Stimulated activated naive CD8-positive, alpha-beta T cell treated with anti-CD3 and anti-CD28 coated beads, Interleukin-15, Interleukin-2, amounts not matched to agents 100 U/mL and 50 U/mL, for 24 hours (primary cell): ENCODE measurements at places on chromosomes 16 and 17.

DNA sequence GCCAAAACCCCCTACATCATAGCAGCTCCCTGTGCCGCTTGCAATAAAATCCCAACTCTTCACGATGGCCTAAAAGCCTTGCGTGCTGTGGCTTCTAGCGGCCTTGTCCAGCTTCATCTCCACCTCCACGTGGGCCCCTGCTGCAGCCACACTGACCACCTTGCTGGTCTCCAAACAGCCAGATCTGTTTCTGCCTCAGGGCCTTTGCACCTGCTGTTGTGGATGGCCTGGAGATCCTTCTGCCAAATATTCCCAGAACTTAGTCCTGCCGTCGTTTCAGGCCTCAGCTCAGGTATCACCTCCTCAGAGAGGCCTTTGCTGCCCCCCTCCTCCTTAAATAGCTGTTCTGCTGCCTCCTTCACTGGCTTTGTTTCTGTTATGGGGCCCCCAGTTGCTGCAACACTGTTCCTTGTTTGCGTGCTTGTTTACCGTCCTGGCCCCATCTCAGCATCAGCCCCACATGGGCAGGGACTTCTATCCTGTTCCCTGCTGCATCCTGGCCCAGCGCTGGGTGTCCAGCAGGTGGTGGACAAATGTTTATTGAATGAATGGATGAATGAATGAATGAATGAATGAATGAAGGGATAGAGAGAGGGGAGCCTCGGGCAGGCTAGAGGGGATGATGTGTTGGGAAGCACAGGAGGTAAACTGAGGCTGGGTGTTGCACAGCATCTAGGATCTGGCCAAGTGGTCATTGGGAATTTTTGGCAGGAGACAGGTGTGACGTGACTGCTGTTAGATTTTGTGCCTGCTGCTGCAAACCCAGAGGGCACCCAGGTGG, 171.0 kb upstream of the GSE1 start:
- DNase-seq = no peak

GRCh38 chr16:55643161-55643970, 12.4 kb upstream of the SLC6A2 start:
- no peak for DNase-seq

DNA sequence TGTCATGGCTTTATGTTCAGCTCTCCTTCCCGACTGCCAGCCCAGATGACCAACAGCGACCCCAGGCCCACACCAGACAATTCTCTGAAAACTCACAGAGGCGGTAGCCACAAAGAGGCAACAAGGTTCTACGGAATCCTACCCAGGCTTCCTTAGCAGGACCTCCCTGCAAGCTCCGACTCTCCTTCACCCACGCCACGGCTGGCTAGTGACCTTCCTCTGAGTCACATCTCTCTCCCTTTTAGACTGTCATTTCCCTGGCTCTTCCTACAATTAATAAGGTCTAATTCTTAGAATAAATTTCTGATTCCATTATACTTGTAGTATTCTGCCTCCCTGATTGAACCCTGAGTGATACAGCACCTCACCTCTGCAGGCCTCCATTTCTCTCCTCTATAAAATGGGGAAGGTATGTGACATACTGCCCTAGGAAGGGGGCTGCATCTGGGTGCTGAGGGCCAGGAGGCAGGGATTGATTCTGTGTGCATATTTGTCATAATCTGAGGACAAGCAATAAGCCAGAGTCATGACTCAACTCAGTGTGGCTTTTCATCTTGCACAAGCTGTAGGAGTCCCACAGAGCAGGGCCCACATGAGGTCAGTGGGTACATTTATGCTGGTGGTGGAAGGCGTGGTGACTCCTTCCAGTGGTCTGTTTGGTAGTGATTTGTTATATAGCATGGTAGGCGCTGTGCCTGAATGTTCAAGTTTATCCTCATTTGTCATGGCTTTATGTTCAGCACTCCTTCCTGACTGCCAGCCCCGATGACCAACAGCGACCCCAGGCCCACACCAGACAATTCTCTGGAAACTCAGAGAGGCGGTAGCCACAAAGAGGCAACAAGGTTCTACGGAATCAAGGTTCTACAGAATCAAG, 46.2 kb downstream of the SMPD3 start:
- DNase-seq = no peak

- DNase-seq = no peak
Observed at GRCh38 chr16:49483251-49483650, 109.6 kb downstream of the C16orf78 start.

DNA sequence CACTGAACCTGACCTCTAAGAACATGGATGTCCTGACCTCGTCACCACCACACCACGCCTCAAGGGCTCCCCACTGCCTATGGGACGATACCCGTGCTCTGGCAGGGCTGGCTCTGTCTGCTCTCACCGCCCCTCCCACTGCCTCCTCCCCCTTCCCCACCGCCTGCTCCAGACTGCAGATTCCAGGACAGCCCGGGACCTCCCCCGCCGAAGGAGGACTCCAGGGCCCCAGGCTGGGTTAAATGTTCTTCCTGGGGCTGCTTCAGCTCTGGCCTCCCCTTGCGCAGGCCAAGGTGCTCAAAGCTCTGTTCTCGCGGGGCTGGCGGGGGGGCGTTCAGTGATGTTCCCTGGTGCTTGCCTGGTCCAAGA, 3.1 kb downstream of the NPW start:
- no peak for DNase-seq

DNA sequence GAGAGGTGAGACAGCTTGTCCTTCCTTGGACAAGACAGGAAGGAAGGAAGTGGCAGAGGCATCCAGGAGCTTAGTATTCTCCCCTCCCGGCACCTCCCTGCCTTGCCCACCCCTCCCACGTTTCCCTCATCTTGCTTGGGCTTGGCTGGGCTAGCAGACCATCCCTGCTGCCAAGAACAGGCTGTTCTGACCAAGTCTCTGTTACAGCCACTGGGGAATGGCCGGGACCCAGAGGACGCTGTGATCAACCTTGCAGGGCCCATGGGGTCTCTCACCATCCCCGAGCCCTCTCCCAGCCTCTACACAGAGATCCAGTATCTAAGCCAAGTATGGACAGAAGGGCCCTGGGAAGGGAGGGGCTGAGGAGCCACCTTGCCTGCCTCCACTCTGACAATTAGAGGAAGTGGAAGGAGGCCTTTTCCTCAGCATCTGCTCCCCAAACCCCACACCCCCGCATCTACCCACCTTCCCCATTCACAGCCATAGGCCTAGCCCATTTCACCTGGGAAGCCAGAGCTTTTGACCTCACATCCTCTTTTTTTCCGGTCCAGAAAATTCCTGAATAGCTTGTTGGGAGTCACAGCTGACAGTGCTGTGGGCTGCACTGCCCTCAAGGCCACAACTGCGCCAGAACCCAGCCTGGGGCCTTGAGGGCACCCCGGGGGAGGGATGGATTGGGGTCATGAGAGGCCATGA, 14.1 kb downstream of the CD300LG start:
- no peak for DNase-seq

GRCh38 chr17:2395258-2396181, 5.3 kb downstream of the MNT start:
- DNase-seq = no peak

DNA sequence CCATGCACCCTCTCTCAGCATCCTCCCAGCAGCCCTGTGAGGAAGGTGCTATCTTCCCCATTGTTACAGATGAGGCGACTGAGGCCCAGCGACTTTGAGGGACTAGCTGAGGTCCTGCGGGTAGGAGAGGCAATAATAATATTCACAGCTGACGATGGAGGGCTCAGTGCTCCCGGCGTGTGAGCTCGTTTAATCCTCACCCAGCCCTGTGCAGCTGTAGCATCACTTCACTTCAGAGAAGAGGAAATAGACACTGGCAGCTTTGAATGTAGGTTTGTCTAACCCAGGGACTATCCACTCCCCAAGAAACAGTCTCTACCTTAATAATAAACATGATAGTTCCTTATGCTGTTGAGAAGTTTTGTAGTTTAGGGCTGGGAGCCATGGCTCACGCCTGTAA, 21.6 kb downstream of the LASP1 start:
- DNase-seq = no peak

DNA sequence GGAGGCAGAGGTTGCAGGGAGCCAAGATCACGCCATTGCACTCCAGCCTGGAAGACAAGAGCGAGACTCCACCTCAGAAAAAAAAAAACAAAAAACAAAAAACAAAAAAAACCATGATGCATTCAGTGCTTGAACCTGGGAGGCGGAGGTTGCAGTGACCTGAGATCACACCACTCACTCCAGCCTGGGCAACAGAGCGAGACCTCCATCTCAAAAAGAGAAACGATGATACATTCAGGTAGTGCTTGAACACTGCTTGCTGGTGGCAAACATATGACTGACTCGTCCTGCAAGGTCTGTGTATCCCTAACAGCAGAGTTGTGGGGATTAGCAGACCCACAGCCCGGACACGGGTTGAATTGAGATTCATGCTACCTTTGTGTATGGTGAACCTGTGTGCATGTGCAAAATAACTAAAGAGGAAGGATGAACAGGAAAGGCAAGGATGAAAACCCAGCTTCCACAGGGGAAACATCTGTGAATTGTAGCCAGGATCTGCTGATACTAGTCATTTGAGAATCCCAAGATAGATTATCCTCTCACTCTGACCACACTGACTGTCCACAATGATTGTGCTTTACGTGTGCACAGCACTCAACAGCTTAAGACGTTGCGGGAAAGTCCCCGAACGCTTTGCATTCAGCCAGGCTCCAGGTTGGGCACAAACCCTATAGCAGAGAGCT, 52.4 kb upstream of the MRPS23 start:
- no peak for DNase-seq

- no peak for DNase-seq
Observed at GRCh38 chr17:80190716-80191115, 20.9 kb downstream of the CARD14 start.

DNA sequence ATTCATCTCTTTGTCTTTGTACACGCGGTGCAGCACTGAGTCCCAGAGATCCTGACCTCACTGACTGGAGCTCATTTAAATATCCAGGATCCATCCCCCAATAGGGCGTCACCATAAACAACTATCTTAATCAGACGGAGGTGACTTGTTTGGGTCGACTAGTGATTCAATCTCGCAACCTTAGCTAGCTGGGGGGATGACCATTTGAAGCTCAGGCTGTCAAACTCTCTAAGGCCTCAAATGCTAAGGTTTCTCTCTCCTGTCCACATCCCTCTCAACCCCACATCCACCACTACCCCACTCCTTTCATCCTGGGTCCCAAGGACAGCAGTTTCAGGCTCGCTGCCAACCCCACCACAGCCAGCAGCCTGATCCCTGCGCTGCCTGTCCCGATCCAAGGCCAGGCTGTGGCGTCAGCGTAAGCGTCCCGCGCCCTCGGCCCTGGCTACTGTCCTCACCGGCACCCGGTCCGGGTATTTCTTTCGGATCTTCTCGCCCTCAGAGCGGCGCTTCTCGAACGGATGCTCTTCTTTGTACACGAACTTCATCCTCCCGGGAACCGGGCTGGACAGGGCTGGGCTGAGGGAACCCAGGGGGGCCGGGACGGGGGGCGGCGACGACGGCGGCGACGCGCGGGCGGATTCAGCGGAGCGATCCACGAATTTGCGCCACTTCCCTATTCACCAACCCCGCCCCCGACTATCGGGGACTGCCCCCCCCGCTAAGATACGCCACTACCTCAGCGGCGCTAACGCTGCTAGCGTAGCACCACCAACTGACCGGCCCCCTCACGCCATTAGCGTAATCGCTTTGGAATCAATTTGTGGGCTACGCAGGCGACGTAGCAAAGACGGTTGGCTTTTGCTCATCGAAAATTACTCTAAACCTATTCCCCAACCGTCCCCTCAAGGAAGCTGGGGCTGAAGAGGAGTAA, at the start of gene GABARAP:
Gene GABARAP, minus strand, starts transcription at position 667 of the 934 bp plus-strand sequence. Its CDS starts 119 bp downstream, at position 548.
- peak; percentile 95 for DNase-seq

GRCh38 chr17:50917418-50917743, 51.2 kb upstream of the TOB1 start:
- DNase-seq = no peak

GRCh38 chr16:53664724-53665345, 38.8 kb downstream of the RPGRIP1L start:
- DNase-seq = no peak

DNA sequence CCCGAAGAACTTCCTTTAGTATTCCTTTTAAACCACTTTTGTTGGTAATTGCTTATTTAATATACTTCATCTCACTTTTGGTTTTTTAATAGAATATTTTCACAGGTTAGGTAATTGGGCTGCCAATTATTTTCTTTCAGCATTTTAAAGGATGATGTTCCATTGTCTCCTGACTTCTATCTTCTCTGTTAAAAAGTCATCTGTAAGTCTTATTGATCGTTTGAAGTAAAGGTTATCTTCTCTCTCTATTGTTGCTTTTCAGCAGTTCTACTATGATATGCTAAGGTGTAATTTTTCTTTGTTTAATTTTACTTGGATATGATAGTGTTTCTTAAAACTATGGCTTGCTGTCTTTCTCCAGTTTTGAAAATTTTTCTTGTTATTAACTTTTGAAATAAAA, 307.5 kb downstream of the MAP2K4 start:
- no peak for DNase-seq

DNA sequence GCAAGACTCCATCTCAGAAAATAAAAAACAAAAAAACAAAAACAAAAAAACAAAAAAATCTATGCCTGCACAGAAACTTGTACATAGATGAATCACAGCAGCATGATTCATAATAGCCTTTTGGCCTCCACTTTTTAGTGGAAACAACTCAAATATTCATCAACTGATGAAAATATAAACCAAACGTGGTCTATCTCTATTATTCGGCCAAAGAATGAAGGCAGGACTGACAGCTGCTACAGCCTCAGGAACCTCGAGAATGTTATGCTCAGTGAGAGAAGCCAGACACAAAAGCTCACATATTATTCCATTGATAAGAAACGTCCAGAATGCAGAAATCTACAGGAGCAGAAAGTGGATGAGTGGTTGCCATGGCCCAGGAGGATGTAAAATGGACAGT, 19.8 kb downstream of the PPL start:
- DNase-seq = no peak

- DNase-seq = peak; percentile 7
Observed at GRCh38 chr17:28748852-28749515, 5.2 kb downstream of the TRAF4 start.

DNA sequence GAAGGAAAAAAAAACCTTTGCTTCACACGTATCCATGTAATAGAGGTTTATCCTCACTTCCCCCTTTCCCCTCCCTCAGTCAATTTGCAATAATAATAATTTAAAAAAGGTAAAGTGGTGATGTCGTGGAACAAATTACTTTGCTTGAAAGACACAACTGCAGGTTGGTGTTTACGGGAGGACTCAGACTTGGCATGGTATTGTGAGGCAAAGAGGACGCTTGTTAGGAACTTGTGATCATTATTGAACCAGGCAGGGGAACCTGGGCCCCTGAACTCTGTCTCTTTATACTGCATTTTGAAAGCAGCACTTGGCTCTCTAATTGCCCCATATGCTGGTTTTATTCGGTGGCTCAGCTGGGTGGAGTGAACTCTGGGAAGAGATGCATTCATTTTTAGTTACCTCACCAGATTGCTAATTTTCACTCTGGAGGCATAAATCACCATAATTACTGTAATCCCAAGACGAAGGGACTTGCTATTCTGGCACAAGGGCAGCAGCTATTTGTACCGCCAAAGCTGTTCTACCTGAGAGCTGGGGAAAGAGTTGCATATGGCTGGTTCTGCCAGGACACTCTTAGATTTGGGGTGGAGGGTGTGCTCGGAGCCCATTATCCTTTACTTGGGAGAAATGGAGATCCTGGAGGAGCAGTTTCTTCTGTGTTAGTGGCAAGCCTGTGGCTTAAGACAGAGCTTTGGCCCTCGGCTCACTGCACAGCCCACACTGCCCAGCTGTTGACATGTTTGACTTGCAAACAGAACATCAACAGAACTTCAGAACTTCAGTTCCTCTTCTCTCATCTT, 5.7 kb upstream of the DHX8 start:
- DNase-seq = no peak

GRCh38 chr17:5832886-5833285, 237.3 kb upstream of the WSCD1 start:
- no peak for DNase-seq

- DNase-seq = no peak
Observed at GRCh38 chr16:13733561-13733960, 186.4 kb upstream of the ERCC4 start.
